Tibial nerve (tissue), 4 donors: ENCODE measurements at places on chromosomes 1 and 21. TPM values are rescaled to one million over a fixed set of nuclear protein-coding genes. Genes with fewer than 3 reads are reported as not detected.

Gene POGK
- 37.7 TPM for total RNA-seq

Gene ERICH3
- total RNA-seq: 0.22 TPM

Gene TNFSF18
- not detected for total RNA-seq

Gene RIMS3
- total RNA-seq: 3.9 TPM

Gene OR2T29
- total RNA-seq: not detected

Gene FMN2
- 24.3 TPM for total RNA-seq

Gene NGF
- 10.2 TPM for total RNA-seq

Gene SLC19A2
- 51.6 TPM for total RNA-seq

Gene C1orf141
- not detected for total RNA-seq

GRCh38 chr1:232951180-232951579 is 769 bp downstream of the NTPCR start:
- no peak overlapping the region for H3K27ac ChIP-seq
- DNase-seq: no peak
- H3K4me3 ChIP-seq: peak overlapping the region; percentile 82
- no peaks in the 10 kb centered on the region for H3K27me3 ChIP-seq
- peaks cover 7% of the 10 kb centered on the region for H3K36me3 ChIP-seq

- no peak overlapping the region for H3K27ac ChIP-seq
- no peaks in the 10 kb centered on the region for H3K27me3 ChIP-seq
- no peak for DNase-seq
- no peak overlapping the region for H3K4me3 ChIP-seq
- no peaks in the 10 kb centered on the region for H3K36me3 ChIP-seq
These were observed 30.5 kb downstream of the SIPA1L2 start for GRCh38 chr1:232599178-232600041.

- no peak for DNase-seq
- H3K27me3 ChIP-seq: no peaks in the 10 kb centered on the region
- no peaks in the 10 kb centered on the region for H3K36me3 ChIP-seq
- H3K4me1 ChIP-seq: no peaks in the 10 kb centered on the region
- no peak overlapping the region for H3K27ac ChIP-seq
These were observed 63.4 kb upstream of the CSF1 start for GRCh38 chr1:109847251-109847650.

DNA sequence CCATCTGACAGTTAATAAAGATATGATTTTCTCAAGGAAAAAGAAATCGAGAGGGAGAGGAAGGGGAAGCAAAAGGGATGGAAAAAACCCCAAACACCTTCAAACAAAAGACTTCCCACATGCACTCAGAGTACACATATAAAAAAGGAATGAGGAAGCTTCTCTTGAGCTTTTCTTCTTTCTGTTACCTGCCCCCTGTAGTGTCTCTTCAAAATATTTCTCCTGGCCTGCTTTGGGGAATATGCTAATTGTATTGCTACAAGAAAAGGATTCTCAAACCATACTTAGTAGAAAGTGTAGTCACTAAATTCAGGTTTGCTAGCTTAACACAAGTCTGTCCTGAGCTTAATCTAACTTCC is 58.7 kb downstream of the KIF14 start:
- no peaks in the 10 kb centered on the region for H3K4me1 ChIP-seq
- DNase-seq: no peak
- H3K27me3 ChIP-seq: no peaks in the 10 kb centered on the region
- H3K36me3 ChIP-seq: no peaks in the 10 kb centered on the region

- H3K4me1 ChIP-seq: no peaks in the 10 kb centered on the region
- H3K4me3 ChIP-seq: no peak overlapping the region
- no peak overlapping the region for H3K27ac ChIP-seq
- no peaks in the 10 kb centered on the region for H3K27me3 ChIP-seq
- no peak for DNase-seq
- H3K36me3 ChIP-seq: no peaks in the 10 kb centered on the region
These were observed 17.8 kb downstream of the OR2B11 start for GRCh38 chr1:247440001-247440620.

GRCh38 chr1:175749075-175749474 is 5.7 kb upstream of the TNR start:
- H3K27me3 ChIP-seq: no peaks in the 10 kb centered on the region
- no peaks in the 10 kb centered on the region for H3K36me3 ChIP-seq
- DNase-seq: no peak
- no peak overlapping the region for H3K27ac ChIP-seq
- no peaks in the 10 kb centered on the region for H3K4me1 ChIP-seq

- no peak overlapping the region for H3K27ac ChIP-seq
- H3K4me1 ChIP-seq: peaks cover 15% of the 10 kb centered on the region
- no peak overlapping the region for H3K4me3 ChIP-seq
- no peaks in the 10 kb centered on the region for H3K27me3 ChIP-seq
- DNase-seq: no peak
These were observed 369.6 kb upstream of the ADGRL4 start for GRCh38 chr1:79376106-79376505.

DNA sequence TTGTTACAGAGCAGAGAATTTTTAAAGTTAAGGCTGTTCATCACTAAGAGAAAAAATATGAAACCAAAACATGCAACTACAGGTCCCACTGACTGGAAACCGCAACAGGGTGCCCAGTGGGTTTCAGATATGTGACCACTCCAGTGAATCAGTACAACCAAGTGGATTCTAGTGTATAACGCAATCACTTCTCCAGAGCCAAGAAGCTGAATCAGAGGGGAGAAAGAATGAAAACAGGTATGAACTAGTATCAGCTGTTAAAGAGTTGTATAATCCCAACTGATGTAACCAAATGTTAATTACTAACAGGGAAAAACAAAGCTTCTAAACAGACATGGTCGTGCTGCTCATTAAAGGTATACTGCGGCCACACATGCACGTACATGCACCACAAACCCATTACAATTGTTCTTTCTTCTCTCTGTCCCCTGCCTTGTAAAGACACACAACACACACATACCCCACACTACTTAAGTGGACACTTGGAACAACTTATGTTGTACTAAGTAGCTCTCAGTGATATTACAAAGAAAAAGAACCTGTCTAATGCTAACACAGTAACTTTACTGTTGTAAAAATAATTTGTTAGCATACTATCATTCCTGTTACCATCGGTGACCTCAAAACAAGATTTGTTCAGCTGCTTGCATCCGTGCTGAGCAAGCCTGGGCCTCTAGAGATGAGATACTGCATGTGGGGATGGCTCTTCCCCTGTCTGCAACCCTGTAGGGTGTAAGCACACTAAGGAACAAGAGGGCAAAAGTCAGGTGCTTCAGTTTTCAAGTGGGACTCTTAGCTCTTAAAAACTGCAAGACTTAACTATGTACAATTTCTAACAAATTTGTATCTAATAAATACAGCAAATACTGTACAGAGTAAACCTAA is 74.2 kb downstream of the PTPN14 start:
- no peaks in the 10 kb centered on the region for H3K36me3 ChIP-seq
- no peak overlapping the region for H3K4me3 ChIP-seq
- H3K27me3 ChIP-seq: no peaks in the 10 kb centered on the region
- H3K27ac ChIP-seq: no peak overlapping the region
- peaks cover 5% of the 10 kb centered on the region for H3K4me1 ChIP-seq
- no peak for DNase-seq

- no peaks in the 10 kb centered on the region for H3K36me3 ChIP-seq
- no peaks in the 10 kb centered on the region for H3K27me3 ChIP-seq
- H3K4me3 ChIP-seq: no peak overlapping the region
- peak; percentile 32 for DNase-seq
- peaks cover 25% of the 10 kb centered on the region for H3K4me1 ChIP-seq
These were observed 135.0 kb upstream of the COL6A1 start for GRCh38 chr21:45846373-45847160.

GRCh38 chr1:218294546-218294945 is 9.5 kb downstream of the RRP15 start:
- DNase-seq: no peak
- H3K27me3 ChIP-seq: no peaks in the 10 kb centered on the region
- no peak overlapping the region for H3K4me3 ChIP-seq
- H3K27ac ChIP-seq: no peak overlapping the region
- H3K4me1 ChIP-seq: no peaks in the 10 kb centered on the region

DNA sequence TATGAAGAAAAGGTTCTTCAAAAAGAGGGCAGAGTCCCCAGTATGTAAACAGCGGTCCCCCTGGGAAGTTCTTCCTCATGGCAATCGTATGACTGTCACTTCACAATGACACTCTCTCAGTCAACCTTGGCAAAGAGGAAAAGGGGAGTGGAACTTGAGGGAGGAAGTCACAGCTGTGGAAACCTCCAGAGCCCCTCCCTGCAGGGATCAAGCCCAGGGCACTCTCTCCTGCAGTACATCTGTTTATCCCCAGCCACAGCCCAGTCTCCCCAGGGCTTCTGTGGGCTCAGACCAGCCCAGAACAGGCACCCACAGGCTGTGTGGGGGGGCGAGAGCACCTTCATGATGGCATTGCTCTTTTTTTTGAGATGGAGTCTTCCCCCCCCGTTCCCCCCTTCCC is 2.0 kb downstream of the ATP13A2 start:
- no peak overlapping the region for H3K4me3 ChIP-seq
- no peak for DNase-seq
- H3K4me1 ChIP-seq: peaks cover 23% of the 10 kb centered on the region
- no peak overlapping the region for H3K27ac ChIP-seq
- H3K36me3 ChIP-seq: peaks cover 13% of the 10 kb centered on the region

DNA sequence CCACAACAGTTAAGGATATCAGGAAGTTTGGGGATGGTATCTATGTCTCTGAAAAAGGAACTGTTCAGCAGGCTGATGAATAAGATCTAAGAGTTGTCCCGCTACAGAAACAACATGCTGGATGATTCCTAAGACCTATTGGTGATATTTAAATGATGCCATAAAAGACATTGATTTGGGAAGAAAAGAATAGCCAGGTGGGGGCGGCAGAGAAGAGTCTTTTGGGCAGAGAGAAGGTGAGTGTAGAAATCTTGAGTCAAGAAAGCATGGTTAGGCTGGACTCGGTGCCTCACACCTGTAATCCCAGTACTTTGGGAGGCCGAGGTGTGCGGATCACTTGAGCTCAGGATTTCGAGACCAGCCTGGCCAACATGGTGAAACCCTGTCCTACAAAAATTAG is 11.8 kb upstream of the TMEM201 start:
- no peaks in the 10 kb centered on the region for H3K36me3 ChIP-seq
- no peak overlapping the region for H3K27ac ChIP-seq
- no peaks in the 10 kb centered on the region for H3K4me1 ChIP-seq
- DNase-seq: no peak

DNA sequence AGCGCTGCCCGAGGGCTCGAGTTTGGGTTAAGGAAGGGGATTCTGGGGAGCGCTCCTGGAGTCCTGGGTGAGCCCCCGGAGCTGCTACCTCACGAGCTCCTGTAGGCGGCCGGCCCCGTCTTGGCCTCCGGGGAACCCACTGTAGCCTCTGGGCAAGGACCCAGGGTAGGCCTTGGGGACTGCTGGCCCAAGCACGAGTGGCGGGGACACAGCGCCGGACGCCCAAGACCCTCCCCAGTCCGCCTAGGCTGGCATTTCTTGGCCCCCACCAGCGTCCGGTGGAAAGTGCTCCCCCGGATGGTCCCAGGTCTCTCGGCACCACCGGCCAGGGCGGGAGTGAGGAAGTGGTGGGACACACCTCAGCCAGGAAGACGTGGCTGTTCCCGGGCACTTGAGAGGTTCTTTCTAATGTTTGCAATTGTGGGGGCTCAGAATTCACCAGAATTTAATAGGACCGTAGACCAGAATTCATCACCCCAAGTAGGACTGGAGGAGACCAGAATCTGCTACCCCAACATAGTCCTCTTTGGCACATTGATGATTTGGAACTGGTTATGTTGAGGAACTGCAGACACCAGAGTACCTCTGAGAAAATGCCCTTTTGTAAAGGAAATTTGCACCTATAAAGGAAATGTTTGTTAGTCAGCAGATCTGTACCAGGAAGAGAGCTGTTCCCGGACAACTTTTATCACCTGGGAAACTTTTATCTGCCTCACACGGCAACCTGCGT is 622 bp upstream of the TMPRSS2 start:
- no peak overlapping the region for H3K27ac ChIP-seq
- peaks cover 20% of the 10 kb centered on the region for H3K4me1 ChIP-seq
- H3K36me3 ChIP-seq: no peaks in the 10 kb centered on the region
- no peaks in the 10 kb centered on the region for H3K27me3 ChIP-seq
- DNase-seq: no peak

- H3K4me1 ChIP-seq: no peaks in the 10 kb centered on the region
- H3K27ac ChIP-seq: no peak overlapping the region
These were observed 18.3 kb upstream of the CNR2 start for GRCh38 chr1:23931491-23931880.

GRCh38 chr21:42855171-42855936 is 24.0 kb downstream of the WDR4 start:
- H3K27ac ChIP-seq: no peak overlapping the region
- H3K4me1 ChIP-seq: no peaks in the 10 kb centered on the region
- H3K36me3 ChIP-seq: peaks cover 2% of the 10 kb centered on the region
- H3K27me3 ChIP-seq: no peaks in the 10 kb centered on the region
- no peak for DNase-seq

- peaks cover 4% of the 10 kb centered on the region for H3K4me1 ChIP-seq
- H3K27ac ChIP-seq: no peak overlapping the region
- H3K4me3 ChIP-seq: no peak overlapping the region
- no peaks in the 10 kb centered on the region for H3K36me3 ChIP-seq
- no peaks in the 10 kb centered on the region for H3K27me3 ChIP-seq
- no peak for DNase-seq
These were observed 2.0 kb upstream of the ABCG1 start for GRCh38 chr21:42216726-42217572.

DNA sequence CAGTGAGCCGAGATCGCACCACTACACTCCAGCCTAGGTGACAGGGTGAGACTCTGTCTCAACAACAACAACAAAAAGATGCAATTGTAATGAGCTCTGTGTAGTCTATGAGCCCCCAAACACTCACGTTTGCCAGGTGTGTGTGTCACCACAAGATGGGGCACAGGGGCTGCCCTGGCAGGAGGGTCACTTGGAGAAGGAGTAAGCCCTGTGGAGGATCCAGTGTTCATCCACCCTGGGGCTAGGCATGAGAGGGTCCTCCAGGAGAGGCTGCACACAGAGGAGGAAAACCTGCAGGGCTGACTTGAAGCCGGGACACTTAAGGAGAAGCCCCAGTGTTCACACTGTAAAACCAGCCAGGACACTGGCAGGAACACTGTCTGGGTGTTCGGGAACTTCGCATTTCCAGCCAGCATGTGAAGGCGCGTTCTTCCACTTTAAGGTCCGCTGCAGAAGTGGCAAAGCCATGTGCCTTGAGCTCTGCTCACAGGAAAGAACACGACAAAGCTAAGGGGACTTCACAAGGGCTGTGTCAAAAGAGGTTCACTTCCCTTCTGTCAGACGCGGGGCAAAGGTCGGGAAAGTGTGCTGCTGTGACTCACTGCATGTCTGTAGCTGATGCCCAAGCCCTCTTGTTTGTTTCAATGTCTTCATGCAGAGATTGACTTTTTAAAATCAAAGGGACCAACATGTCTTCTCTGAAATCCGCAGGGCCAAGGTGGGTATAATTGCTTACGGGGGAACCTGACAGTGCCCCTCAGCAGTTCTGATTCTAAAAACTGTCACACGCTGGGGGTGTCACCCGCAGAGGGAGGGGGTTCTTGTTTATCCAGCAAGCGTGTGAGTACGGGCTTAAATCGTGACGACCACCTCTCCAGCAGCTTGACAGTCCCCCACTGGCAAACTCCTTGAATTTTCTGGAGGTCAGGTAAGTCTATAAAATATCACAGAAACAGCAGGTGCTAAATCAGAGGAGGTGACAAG is 102.8 kb downstream of the RIPK4 start:
- no peaks in the 10 kb centered on the region for H3K27me3 ChIP-seq
- no peak overlapping the region for H3K4me3 ChIP-seq
- H3K36me3 ChIP-seq: no peaks in the 10 kb centered on the region
